ENCODE measurements at places on chromosomes 6 and 20.
A peak's percentile ranks its signal among the peaks of the same experiment; 100 is the strongest.

- no peak for DNase-seq
These were observed 759.8 kb upstream of the CITED2 start for GRCh38 chr6:140134224-140134623.

GRCh38 chr6:35312807-35313206, 15.2 kb downstream of the DEF6 start:
- no peak for DNase-seq

GRCh38 chr6:148521586-148521985, 178.9 kb downstream of the SASH1 start:
- DNase-seq: no peak

DNA sequence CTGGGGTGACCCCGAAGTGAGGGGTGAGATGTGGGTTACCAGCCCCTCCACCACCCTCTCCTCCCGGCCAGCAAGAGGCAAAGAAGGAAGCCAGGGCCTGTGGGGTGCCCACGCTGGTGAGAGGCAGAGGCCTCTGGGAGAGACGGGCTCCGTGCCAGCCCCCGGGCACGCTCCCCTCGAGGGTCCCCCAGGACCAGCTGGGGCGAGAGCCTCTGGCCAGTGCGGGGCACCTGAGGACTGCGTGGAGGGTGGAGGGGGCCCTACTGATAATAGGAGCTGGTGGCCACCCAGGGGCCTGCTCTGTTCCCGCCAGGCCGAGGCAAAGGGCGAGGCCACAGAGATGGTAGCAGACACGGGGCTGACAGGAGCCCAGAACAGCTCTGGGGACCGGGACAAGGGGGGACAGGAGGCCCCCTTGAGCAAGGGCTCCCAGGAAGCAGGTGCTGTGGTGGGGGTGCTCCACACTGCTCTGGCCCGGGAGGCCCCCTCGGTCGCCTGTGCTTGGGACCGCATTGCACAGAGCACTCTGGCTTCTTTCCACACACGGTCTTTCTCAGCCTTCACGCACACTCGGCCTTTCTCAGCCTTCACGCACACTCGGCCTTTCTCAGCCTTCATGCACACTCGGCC, 226.9 kb downstream of the TTLL2 start:
- no peak for DNase-seq

DNA sequence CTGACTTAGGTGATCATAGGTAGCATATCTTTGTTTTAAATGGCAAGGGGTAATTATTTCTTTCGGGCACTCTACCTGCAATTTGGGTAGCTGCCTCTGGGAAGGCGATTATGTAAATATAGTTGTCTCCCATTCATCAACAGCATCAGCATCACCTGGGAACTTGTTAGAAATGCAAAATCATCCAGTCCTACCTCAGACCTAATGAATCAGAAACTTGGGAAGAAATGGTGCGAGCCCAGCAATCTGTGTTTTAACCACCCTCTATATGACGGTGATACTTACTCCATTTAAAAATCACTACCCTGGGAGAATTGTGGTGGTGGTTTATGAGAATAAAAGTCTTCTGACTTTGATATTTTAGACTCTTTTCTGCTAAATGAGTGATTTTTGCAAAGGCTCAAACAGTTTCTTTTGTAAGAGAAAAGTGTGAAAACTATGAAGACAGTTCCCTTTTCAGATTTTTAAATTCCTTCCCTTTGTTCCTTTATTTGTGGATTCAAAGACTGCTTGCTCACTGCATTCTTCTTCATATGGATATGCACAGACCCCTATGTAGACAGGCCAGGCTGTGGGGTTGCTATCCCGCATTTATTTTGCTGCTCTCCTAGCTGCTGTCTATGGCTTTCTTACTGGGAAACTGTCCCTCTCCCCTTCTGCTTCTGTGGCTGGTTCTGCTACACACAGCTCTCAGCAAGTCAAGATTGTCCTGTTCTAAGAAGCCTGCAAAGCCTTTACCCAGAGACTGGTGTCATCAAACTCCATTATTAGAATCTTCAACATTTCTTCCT, 365.3 kb downstream of the RNF144B start:
- DNase-seq: no peak

GRCh38 chr20:62387219-62387913, 463 bp downstream of the RPS21 start:
- DNase-seq: no peak

GRCh38 chr20:61769286-61769832, 296.3 kb downstream of the TAF4 start:
- no peak for DNase-seq

GRCh38 chr6:90537723-90538258, 49.1 kb downstream of the MAP3K7 start:
- DNase-seq: peak; percentile 39

DNA sequence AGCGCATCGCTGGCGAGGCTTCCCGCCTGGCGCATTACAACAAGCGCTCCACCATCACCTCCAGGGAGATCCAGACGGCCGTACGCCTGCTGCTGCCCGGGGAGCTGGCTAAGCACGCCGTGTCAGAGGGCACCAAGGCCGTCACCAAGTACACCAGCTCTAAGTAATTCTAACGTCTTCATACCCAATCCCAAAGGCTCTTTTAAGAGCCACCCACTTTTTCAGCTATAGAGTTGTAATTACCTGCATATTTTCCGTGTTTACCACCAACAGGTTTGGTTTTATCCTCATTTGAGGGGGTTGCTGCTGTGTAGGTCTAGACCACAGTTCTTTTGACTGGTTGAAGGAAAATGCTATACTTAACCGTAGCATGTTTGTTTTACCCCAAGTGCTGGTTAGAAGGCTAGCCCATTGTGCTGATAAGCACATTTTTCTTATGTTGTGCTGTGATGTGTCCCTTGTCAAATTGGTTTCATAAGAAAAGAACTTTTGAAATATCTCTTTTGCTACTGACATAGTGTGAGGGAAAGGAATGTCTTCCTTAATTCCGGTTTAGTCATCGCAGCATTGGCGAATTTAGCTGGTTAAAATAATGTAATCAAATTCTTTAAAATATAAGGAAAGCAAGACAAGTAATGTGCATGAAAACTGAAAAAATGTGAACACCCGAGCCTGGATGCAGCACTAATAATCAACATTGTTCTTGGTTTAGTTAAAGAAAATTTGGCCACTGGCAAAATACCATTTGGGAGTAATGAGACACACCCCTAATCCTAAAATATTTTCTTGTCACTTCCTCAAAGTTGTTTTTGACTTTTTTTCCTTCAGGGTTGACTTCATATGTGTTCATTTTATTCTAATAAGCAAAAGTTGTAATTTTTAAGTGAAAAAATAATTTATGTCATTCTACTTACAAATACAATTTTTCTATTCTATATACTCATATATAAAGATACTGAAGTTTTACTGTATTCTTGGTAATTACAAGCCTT, 112.8 kb downstream of the HFE start:
- no peak for DNase-seq

- no peak for DNase-seq
These were observed 191.0 kb downstream of the WDR27 start for GRCh38 chr6:169510871-169511270.

DNA sequence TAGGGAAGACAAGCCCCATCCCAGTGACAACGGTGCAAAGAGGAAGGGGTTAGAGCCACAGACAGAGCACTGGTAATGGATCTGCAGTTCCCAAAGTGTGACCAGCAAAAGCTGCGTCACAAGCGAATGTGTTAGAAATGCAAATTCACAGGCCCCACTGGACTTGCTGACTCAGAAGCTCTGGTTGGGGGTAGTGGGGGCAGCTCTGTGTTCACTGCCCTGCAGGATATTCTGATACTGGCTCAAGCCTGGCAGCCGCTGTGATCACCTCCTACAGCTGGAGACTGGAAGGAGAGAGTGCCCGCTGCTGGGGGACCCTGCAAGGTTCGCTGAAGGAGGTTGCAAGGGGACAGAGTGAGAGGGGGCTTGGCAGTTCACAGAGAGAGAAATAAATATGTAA, 179.7 kb upstream of the CDH4 start:
- DNase-seq: no peak

DNA sequence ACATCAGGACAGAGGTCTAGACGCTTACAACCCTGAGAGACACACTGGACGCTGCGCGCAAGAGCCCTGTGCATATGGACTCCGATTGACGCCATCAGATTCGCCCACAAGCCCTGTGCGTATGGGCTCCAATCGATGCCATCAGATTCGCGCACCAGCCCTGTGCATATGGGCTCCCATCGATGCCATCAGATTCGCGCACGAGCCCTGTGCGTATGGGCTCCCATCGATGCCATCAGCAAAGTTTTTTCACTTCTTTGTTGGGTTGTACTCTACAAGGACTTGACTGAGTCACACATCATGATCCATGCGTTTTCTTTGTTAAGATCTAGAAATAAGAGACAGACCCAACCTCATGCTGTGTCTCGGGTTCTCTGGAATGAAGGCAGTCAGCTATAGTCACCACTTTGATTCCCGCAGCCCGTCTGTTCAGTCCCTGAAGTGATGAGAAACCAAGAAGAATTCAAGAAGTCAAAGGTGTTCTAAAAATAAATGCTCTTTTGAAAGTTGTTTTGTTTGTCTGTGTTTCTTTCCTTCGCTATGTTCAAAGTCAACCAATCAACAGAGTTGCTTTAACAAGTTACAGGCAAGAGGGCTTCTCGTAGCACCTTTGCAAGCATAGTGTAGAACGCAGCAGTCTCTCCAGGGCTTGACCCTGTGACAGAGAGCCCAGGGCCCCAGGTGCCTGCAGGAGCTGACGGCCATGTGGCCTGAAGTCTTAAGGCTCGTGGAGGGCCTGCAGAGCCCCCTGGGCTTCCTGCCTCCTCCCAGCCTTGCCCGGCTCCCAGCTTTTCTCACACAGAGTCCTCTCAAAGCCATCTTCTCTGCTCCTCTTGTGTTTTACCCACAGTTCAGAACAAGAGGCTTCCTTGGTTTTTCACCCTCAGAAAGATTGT, 7.9 kb downstream of the RPS6KA2 start:
- DNase-seq: no peak

DNA sequence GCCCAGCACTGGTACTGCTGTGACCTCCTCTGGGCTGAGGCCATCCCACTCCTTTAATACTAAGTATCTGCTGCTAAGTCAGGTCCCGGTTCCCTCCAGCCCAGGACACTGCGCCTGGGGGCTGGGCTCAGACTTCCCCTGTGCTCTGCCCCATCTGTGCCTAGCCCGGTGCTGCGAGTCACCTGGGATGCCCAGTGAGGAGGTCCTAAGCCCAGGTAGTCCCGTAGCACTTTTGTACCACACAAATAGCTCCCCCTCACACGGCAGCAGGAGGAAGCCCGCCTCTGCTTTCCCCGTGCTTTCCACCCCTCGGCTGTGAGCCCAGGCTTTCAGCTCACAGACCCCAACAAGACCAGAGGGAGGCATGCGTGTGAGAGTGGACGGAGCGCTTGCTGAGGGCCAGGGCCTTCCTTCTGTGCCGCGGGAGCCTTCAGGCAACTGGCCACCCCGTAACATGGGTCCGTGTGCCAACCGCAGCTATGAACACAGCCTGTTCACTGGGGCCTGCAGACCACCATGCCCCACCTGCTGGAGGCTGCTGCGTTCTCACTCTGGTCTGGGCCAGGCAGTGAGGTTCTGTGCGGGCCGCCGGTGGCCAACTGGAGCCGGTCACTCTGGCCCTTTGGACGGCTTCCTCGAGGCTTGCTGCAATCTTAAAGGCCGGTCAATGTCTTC, 79.9 kb upstream of the MPC1 start:
- no peak for DNase-seq

DNA sequence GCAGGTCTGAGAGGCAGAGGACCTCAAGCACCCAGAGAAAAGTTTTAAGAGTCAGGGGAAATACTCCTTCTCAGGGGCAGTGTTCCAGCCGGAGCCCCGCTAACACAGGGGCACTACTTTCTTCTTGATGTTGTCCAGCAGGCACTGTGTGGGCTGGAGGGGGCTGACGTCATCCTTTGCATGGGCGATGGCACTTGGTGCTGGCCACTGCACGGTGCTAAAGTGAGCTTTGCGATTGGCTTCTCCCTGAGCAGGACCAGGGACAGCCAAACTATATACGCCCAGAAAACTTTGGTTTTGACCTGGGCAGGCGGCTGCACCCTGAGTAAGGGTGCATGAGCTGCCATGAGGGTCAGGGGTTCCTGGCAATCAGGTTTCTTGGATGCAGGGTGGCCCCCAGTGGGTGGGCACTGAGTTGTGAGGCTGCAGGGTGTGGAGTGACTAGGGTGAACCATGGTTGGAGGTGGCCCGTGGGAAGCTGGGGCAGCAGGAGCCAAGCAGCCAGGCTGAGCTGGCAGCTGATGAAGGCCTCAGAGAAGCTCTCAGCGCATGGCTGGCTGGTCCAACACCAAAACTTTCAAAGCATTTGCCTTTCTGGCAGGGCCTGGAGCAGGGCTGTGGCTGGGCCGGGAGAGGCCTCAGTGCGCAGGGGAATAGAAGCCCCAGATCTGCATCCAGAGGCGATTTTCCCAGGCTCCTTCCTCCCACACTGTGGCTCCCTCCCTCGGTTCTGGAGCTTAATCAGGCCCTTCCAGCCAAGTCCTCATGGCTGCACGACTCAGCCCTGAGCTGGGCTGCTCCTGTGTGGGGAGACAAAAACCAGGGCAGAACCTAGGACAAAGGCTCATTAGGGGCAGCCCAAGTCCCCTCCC, 18.3 kb downstream of the MRPS18A start:
- no peak for DNase-seq

DNA sequence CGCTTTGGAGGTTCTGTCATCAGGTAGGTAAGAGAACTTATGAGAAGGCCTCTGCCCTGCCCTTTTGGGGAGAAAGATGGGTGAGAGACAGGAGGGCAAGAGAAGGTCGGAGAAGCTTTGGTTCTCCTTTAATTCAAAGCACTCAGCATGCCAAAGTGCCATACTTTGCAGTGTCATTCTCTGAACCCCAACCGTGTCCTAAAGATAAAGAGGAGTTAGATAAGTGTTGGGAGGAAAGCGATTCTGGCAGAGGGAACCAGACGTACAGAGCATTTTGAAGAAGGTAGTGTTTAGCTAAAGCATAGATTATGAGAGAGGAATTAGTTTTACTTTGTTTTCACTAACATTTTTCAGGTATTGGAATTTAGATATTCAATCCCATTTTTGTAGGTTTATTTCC, 40.3 kb downstream of the NKAIN2 start:
- no peak for DNase-seq

DNA sequence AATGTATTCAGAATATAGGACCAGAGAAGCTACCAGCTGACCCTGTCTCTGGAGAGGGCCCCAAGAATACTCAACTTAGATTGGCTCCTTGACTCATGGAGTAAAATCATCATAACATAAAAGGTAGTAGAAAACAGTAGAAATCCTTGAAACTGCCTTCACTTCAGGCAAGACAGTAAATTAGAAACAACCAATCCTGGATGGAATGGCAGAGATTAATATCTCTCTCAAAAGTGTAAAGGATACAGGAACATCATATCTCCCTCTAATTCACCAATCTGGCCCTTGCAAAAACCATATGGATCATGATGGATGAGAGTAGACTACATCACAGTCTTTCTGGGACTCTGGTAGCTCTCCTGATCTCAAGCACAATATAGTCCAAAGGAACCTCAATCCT, 20.4 kb upstream of the EPM2A start:
- no peak for DNase-seq

GRCh38 chr6:150249261-150249660, 106.4 kb downstream of the PPP1R14C start:
- DNase-seq: no peak
